ENCODE measurements at places on chromosomes 5 and 9.

GRCh38 chr5:137730336-137730735 is 5.6 kb downstream of the KLHL3 start:
- DNase-seq = no peak

DNA sequence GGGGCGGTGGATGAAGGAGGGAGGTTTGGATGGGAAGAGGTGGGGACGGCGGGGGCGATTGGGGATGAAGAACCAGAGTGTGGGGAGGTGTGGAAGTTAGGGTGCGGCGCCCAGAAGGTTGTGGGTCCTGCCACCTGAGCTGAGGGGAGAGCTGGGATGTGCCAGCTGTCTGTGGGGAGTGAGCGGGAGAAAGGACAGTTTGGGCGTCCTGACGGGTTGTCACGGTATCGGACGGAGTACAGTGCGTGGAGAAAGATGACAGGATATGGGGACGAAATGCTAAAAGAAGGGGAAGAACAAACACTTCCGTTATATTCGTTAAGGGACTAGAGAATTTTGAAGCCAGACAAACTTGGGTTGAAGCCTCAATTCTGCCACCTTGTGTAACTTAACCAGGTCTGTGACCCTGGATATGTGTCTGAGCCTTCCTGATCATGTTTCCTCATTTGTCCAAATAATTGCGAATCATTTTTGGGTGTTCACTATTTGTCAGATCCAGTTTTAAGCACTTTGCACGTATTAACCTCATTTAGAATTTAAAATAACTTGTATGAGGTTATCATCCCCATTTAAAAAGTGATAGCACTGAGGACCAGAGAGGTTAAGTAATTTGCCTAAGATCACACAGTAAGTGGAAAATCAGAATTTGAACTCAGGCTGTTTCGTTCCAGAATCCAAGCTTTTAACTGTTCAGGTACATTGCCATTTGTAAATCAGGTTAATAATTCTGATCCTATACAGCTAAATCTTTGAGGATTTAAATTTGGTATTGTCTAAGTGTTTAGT is 689 bp downstream of the CNTRL start:
- DNase-seq = no peak

GRCh38 chr5:151123897-151124751 is 33.5 kb downstream of the ANXA6 start:
- DNase-seq = no peak

DNA sequence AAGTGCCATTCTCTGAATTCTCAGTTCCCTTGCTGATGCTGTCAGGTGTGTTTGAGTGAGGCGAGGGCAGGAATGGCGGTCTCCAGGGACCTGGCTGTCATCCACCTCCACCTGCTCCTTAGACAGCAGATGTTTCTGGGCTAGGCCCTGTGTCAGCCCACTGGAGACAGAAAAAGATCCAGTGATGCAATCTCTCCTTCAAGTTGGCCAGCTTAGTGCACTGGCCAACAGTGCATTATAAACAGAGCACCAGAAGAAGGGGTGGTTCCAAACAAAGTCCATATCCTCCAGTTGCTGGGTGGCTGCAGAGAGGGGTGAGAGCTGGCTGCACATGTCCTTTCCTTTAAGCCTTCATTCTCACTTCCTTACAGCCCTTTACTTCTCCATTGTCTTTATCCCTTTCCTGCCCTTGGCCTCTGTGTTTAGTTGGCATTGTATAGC is 26.5 kb downstream of the NANS start:
- no peak for DNase-seq

DNA sequence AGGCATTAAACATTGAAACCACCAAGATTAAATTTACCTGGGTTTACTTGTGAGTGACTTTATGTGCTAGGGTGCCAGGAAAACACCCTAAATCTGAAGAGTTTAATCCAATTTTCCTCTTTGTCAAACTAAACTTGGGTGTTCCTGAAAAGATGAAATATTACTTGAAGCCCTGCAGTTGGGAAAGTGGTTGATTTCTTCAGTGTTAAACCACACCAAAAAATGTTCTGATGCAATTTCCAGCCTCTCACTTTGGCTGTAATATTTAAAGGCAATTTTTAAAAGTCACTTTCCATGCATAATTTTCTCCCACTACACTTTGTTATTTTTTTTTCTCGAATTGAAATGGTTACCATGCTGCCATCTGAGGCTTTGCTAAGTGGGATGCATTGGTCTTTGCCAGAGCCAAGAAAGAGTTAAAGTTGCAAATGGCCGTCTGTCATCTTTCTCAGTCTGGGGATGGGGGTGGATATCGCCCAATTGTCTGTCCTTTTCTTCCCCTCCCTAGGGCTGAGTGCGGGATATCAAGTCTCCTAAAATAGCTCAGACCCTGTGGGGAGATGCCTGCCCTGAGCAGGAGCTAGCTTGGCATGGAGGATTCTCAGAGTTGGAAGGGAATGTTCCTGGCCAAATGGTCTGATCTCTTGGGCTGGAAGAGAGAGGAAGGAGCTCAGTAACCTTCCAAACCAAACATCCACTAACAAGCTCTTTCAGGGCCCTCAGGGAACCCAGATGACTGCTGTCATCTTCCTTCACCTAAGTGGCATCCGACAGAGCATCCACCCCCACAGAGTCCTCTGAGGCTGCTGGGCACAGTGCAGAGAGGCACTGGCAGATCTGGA is 13.6 kb upstream of the SHB start:
- no peak for DNase-seq

- no peak for DNase-seq
These were observed 217.5 kb downstream of the DRD1 start for GRCh38 chr5:175226506-175226905.

GRCh38 chr9:134455934-134456755 is 129.9 kb downstream of the RXRA start:
- no peak for DNase-seq

DNA sequence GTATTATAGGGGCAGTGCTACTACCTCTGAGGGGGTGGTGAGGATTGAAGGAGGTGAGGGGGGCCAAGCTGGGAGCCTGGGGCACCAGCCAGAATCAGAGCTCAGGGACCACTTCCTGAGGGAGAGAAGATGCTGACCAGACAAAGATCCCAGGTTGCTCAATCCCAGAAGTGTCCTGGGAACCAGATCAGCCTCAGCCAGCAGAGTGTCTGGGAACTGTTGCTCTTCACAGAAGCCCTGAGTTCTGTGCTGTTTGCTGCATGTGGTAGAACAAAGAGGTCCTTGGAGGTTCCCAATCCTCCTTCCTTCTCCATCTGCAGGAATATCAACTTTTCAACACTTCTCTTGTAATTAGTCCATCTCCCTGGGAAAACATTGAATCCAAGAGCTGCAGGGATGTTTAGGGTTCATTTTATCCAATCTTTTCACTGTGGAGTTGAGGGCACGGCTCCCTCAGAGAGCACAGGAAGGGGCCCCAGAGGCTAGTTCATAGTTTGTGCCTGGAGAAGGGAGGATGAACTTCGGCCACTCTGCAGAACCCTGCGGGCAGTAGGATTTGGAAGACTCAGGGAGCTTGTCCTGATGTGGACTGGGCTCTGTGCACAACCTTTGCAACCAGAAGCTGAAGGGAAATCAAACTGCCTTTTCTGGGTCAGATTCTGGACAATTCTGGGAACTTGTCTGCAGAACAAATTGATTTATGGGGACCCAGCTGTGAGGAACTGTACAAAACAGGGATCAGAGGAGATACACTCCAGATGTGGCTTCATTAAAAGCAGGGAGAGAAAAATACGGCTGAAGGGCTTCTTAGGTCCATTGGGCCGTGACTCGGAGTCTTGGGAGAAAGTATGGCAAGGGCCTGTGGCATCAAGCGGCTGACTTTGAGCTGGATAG is 57.1 kb downstream of the GALNT12 start:
- DNase-seq = no peak

- no peak for DNase-seq
These were observed 1.2 kb downstream of the ERCC8 start for GRCh38 chr5:60943624-60944023.

DNA sequence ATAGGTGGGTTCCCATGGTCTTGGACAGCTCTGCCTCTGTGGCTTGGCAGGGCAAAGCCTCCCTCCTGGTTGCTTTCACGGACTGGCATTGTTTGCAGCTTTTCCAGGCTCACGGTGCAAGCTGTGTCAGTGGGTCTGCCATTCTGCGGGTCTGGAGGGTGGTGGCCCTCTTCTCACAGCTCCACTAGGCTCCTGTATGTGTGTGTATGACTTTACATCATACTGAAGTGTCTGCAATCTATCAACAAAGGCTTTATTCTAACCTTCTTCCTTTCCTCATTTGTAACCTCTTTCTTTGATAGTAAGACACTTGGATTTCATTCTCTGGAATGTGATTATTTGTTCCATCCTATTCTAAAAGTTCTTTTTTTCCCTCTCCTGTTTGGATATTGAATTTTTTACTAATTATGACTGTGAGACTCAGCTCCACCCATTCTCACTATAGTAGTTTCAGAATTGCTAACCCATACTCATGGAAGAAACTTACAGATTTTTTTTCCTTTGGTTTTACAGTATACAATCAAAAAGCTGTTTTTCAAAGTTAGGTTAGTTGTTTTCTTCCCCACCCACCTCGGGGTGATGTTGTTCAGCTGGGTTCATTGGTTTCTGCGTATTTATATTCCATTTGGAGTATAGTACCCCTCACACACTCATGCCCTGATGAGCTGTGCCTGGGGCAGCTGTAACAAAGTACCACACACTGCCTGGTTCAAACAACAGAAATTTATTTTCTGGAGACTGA is 144.6 kb upstream of the OTULINL start:
- DNase-seq = no peak

GRCh38 chr5:149441986-149442385 is 62.9 kb upstream of the IL17B start:
- no peak for DNase-seq

- DNase-seq = no peak
These were observed 34.4 kb upstream of the SLC25A51 start for GRCh38 chr9:37938121-37938891.

DNA sequence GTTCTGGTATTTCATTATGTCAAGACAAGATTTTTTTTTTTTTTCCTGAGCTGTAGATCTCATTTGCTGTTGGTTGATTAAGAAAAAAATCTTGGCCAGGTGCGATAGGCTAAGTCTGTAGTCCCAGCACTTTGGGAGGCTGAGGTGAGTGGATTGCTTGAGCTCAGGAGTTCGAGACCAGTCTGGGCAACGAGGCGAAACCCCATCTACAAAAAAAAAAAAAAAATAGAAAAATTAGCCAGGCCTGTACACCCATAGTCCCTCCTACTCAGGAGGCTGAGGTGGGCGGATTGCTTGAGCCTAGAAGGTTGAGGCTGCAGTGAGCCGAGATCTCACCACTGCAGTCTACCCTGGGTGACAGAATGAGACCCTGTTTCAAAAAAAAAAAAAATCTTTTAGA is 12.2 kb downstream of the CDC42SE2 start:
- DNase-seq = no peak

- no peak for DNase-seq
These were observed 206.0 kb downstream of the SGCD start for GRCh38 chr5:156532921-156533320.

DNA sequence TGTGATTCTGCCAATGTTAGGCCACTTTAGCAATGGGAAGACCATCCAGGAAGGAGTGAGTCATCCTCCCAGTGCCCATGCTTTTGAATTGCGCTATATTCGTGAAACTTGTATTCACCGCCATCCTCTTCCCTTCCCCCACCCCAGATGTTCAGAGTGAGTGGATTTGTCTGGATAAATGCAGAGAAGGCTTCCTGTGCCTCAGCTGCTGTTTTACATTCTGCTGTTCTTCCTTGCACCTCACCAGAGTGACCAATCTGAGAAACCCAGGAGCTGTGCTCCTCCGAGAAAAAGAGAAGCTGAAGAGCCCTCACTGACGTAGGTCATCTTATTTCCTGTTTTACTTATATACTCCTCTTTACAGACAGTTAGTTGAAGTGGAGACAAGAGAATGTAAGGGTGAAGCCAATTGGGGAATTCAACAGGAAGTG is 24.6 kb upstream of the SVEP1 start:
- DNase-seq = no peak

- no peak for DNase-seq
These were observed 53.9 kb upstream of the RIC1 start for GRCh38 chr9:5575000-5575399.

- no peak for DNase-seq
These were observed 27.6 kb downstream of the ACTL7A start for GRCh38 chr9:108889649-108890067.

GRCh38 chr9:134558124-134558905 is 83.3 kb upstream of the COL5A1 start:
- no peak for DNase-seq

- no peak for DNase-seq
These were observed 7.7 kb downstream of the AHRR start for GRCh38 chr5:329121-329735.

GRCh38 chr5:1312993-1313833 is 18.3 kb upstream of the TERT start:
- DNase-seq = peak; percentile 65

DNA sequence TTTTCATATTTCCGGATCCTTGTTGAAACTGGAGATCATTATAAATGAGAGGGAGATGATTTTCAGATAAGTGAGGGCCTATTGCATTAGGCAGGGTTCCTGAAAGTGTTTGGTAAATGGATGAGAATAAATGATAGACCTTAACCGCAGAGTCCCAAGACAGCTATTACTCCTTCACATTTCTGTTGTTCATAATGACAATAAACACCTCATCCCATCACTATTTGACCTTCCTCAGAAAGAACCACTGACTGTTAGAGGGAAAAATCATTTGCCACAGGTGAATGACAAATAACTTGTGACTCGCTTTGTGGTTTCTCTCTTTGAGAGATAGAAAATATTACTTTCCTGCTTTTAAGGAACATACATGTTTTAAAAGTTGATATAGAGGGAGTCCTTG is 47.3 kb upstream of the TRMT10B start:
- no peak for DNase-seq

- no peak for DNase-seq
These were observed 99.5 kb downstream of the FBXW11 start for GRCh38 chr5:171906703-171907590.

- no peak for DNase-seq
These were observed 465.7 kb downstream of the DIRAS2 start for GRCh38 chr9:90176901-90177300.

- no peak for DNase-seq
These were observed 208.8 kb upstream of the TARS1 start for GRCh38 chr5:33231935-33232334.

- DNase-seq = no peak
These were observed 478.3 kb upstream of the ADAMTS16 start for GRCh38 chr5:4661836-4662235.

DNA sequence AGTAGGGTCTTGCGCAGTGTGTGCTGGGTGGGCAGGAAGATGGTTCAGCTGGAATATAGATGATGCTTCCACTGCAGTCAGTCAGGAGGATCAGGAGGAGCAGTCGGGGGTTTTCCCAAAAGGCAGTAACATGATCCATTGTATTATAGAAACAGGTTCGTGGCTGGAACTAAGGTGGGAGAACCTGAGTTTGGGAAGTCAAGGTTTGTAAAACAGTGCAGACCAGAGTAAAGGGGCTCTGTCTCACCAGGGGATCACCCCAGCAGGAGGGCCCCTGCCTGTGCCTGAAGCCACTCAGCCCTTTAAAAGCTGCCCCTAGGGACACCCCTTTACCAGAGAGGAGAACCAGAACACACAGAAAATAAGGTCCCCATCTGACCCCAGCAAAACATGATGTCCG is 213.4 kb downstream of the AUH start:
- no peak for DNase-seq
